ENCODE measurements at places on chromosomes 5 and 9.

GRCh38 chr5:31866166-31866565 is 227.2 kb downstream of the PDZD2 start:
- DNase-seq, result no peak

GRCh38 chr5:6041977-6042550 is 336.3 kb downstream of the MED10 start:
- DNase-seq, result no peak

DNA sequence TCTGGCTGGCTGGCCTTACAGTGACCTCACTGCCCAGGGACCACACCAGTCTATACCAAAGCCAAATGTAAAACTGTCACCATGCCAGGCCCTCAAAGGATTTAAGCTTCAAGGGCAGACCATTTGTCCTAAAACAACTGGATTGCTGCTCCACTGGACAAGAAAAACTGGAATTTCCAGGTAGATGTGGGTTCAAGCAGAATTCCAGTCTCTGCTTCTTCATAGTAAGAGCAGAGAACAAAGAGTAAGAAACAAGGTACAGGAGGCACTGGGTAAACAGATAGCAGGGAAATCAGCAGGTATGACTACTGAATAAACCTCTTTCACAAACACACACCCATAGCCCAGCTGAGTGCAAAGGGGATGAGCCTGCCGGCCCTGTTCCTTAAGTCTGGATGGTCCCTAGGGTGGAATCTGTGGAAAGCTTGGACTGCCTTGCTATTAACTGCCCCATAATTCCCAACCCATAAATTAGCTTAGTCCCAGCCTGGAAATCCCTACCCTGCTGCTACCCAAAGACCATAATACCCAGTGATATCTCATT is 5.5 kb downstream of the B4GALT1 start:
- DNase-seq, result no peak

DNA sequence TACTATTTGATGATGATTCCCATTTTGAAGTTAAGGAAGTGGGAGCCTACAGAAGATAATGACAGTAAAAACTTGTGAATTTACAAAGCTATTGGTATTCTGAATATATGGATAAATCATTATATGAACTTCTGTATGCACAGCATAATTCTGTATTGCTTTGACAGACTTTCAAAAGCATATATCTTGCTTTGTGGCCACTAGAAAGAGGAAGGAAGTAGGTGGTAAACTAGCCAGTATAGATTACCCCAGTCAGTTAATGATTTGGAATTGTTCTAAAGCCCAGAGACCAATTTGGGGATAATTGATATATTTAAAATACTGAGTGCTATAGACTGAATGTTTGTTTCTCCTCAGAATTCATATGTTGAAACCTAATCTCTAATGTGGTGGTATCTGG is 53.0 kb downstream of the NR2F1 start:
- no peak for DNase-seq

DNA sequence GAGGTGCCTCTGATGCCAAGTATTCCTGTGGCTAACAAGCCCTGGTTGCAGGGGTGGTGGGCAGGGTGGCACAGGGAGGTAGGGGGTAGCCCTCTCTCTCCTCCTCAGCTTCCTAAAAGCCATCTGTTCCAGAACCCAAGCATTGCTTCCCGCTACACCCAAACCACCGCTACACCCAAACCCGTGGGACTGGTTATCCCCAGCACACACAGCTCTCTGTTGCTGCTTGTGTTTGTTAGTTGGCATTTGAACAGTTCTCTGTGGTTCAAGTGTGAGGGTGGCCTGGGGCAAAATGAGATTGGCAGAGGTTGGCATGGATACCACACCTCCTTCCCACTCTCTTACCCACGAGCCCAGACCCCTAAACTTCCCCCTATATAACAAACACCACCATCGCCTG is 40.4 kb downstream of the SPARC start:
- DNase-seq, result no peak

DNA sequence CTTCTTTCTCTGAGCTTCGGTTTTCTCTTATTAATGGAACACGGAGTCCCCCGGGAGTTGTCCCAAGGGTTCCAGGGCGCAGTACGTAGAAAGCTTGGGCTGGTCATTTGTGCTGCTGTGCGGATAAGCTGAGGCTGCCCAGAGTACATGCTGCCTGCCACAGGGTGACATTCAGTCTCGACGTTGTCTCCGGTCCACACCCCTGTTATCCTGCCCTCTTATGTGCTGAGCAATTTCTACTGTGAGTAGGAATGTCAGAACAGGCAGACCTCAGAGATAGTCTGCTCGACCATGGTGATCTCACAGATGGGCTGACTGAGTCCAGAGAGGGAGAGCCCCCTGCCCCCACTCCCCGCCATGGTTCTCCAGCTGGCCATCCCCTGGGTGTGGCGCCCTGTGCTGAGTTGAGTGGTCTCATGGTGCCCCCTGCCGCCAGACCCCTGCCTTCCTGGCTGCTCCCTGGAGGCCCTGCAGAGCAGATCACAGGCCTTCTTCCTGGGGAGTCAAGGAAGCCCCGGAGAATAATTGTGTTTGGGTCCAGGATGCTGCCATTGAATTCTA is 124.0 kb downstream of the RGS3 start:
- peak; percentile 23 for DNase-seq

DNA sequence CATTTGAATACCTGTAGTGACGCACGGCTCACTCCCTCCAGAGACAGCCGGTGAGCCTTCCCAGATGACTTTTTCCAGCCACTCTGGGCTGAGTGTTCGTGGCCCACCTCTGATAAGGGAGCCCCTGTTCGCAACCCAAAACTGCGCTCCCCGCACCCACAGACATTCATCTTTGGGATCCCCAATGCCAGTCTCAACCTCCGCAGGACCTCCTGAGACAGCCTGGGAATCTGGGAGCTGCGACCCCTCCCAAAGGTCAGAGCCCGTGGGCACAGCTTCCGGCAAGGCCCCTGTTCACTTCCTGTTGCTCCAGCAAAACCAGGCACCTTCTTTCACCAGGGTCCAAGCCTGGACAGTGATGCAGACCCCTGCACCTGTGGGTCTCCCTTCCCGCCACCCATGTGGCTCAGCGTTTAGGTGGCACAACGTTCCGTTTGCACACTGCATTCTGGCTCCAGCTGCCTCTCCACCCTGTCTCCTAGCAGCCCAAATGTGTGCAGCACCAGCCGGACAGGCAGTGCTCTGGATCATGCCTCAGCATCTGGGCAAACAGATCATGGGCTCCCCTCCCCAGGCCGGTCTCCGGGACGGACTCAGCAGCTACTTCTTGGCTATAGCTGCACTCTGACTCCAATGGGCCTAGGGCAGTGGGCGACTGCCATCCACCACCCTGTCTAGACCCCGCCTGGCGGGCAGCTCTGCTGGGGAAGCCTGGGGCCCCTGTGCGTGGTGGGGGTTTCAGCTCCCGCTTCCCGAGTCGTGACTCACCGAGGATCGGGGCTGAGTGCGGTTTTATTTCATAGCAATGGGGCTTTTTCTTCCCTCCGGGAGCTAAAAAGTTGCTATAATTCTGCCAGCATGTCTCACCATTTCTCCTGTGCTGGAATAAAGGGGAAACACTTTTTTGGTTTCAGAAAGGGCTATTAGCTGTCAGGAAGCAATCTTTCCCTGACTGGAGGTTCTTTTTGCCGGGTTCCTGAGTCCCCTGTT is 156.0 kb downstream of the OLFM1 start:
- no peak for DNase-seq

- no peak for DNase-seq
Observed at GRCh38 chr5:138077064-138077696, 6.7 kb upstream of the WNT8A start.

DNA sequence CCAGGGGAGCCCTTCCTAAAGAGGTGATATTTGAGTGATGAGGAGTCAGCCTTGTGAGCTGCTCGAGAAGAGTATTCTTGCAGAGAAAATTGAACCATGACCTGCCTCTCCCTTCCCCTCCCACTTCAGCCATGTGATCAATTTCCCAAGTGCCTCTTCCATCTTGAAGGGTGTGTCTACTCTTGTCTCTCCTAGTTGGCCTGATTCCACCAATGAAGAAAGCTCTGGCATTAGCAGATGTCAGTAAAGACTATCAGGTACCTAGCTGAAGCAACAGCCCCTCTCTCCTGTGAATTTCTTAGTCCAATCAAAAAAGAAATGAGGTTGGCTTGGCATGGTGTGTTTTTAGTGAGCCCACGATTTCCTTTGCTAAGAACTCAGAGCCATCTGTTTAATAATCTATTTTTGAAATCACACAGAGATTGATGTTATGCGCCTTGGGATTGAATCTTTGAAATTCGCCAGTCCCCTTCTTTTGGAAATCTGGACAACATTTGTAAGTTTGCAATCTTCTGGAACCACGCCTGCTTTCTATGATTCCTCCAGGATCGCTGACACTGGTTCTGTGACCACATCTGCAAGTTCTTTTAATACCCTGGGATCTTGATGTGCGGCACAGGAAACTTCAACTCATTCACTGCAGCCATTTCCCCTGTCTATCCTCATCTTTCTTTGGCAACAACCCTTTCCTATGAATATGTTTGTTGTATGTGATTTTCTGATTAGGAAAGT is 404.6 kb downstream of the DMRT2 start:
- no peak for DNase-seq

DNA sequence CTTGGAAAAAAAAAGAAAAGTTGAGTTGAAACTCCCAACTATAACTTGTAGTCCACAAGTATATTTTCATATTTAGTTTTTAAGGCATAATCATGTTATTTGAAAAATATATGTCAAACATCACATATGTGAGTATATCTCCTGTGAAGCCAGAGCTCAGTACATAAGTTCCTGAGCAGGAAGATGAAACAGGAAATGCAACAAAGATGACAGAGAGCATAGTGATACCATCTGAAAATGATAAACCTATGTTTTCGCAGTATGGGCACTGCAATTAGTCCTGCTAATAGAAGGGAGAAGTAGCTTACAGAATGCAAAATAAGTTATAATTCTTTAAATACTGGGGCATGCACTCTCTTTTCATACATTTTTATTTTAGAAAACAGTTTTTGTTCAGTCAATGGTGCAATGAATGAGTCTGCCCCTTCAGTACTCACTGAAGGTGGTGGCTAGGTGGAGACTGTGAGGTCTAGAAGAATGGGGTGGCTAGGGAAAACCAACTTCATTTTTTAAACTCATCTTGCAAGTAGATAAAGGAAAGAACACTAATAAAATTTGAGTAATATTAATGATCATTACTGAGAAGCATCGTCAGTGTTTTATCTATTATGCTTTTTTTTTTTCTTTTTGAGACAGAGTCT is 54.1 kb upstream of the FYB1 start:
- no peak for DNase-seq

DNA sequence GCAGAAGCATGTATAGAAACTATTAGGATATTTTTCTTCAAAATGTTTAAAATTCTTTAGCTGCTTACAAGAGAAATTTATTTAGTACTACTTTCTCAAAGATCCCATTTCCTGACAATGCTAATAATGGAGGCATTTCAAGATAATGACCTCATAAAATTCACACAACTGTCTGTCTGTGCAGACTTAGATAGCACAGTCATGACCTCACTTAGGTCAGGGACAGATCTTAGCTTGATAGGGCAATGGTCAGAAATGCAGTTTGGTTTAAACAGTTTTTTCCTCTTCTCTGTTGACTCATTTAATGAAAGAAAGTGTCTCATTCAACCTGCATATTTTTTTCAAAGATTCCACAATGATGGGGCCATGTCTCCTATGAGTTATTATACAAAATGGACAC is 128.4 kb downstream of the GRIA1 start:
- no peak for DNase-seq

DNA sequence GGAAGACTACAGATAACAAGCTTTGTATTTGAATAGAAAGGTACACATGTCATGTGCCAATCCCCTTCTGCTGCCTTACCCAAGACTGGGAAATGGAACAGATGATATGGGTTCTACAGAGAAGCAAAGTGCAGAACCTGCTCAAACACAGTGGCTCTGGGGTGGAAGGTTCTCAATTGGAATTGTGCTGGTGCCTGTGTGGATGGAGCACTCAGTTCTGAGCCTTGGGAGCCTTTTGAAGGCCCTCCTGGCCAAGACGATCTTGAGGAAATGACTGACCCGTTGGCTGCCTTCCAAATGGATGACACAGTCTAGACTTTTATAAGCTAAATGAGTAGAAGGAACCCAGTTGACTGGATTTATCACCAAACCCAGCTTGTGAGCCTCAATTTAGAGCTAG is 4.2 kb upstream of the PRSS3 start:
- peak; percentile 72 for DNase-seq

GRCh38 chr5:42840269-42840668 is 28.6 kb upstream of the SELENOP start:
- DNase-seq, result no peak

DNA sequence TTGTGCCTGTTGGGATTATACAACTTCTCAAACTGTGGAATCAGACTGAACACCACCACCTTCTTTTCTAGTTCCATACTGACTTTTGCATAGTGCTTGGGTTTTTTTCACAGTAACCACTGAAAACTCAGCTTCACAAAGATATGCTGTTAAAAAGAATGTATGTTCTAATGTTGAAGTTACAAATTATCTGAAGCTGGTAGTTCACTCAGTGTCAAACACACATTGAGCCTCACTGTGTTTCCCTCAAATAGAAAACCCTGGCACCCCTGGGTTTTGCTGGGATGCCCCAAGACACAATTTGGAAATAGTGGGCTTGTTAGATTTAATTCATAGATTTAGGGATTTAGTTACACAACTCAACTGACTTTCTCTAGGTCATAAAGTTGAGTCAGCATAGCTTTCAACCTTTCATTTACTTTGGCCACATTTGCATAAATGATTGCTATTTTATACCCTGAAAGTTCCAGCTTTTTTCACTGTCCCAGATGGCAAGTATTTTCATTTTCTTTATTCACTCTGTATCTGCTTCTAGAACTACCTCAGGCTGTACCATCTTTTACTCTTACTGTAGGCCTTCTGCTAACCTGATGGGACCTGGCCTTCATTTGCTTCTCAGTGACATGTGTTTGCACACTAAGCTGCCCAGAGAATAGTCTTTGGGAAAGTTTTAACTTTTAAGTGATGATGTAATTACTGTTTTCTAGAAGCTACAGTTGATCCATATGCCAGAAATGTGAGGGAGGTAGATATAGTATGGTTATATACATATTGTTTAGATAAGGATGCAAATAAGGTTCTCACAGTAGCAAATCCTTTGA is 115.1 kb downstream of the CDC42SE2 start:
- no peak for DNase-seq

DNA sequence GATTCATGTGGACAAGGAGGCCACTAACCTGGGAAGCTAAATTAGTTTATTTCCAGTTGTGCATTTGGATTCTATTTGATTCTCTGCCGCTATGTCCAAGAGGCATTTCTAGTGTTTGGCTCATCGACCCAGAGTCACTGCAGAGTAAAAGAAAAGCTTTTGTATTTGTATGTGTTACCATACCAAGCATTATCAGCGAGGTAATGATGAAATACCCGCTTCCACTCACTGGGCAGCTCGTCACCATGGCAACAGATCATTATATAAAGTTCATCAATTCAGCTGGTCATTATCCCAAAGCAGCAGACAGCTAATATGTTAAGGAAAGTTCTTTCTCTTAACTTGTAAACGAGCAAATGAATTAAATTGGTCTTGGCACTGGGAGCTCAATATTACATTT is 380.3 kb downstream of the SEMA5A start:
- no peak for DNase-seq
